ENCODE measurements at places on chromosomes 4 and X. TPM values are rescaled to one million over a fixed set of nuclear protein-coding genes. Genes with fewer than 3 reads are reported as not detected.

DNA sequence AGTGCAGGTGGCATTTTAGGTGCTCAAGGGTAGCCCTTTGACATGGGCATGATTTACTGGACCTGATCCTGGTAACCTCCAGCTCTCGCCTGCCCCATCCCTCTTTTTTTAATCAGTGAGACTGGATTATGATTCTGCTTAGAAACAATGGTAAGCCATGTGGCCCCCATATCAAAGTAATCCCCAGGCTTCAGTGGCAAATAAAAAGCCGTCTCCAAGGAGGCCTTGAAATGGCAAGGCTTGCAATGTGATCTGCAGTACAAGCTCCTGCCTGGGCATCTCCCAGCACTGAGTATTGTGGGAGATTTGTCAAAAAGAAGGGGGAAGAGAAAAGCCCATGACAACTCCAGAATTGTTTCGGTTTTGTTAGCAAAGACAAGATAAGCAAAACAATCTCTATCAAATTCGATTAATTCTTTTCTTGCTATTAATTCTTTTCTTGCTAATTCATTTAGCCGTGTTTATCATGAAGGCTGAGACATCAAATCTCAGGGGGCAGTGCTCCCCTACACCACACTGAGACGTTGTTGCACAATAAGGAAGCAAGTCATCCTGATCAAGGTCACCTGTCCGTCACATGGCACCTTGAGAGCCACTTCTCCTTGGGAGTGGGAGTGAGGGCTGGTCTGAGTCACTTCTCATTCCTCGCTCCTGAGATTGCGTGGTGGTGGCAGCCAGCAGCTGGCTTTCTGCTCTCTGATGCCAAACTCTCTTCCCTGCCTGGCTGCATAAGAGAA is 312.7 kb upstream of the GATB start:
- no peak for DNase-seq

GRCh38 chr4:188282471-188283232 is 143.4 kb downstream of the TRIML1 start:
- no peak for DNase-seq

The ATOH1 gene
- not detected for total RNA-seq

- DNase-seq: no peak
Measured at GRCh38 chr4:123631786-123632692, 235.4 kb downstream of the SPRY1 start.

The ADAMTS3 gene
- total RNA-seq: 0.18 TPM

DNA sequence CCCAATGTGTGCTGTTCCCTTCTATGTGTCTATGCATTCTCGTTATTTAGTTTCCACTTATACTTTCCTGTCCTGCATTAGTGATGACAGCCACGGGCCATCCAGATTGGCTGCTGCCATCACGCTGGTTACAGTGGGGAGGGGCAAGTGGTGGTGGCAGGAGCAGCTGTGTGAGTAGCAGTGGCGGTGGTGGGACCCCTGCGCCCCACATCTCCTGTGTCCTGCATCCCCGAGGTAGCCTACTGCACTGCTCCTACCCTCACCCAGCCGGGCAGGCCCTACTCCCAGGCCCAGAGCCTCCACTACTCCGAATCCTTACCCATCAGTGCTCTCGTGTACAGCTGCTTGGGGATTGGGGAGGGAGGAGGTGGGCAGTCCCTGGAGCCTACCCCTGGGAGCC is 798.7 kb upstream of the AGA start:
- no peak for DNase-seq

DNA sequence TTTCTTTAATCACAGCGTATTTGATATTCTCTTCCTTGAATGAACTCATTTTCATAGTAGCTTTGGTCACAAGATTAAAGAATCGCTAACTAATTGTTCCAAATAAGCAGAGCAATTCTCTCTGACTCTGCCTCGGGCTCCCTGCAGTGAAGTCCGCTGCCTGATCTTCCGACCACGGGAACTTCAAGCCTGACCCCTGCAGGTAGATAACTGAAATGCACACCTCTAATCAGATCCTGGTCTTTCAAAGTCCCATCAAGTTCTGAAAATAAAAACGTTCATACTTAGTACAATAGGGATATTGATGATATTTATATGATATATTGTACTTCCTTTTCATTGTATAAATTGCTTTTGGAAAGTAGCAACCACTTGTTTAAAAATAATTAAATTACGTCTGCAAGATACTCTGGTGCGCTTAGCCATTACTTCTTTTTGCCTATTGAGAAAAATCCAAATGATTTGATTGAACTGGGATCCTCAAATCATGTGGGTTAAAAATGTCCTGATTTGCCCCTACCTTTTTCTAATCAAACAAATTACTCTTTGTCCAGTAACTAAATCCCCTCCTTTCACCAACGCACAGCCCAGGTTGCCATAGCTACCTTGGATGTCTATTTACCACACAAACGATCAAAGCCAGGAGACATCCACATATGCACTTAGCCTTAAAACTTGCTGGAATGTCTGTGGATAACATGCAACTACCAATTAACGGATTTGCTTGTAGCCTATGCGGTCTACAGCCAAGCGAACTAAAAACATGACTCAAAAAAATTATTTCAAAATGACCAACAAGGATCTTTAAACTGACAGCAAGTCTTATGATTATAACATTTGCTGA is 4.2 kb downstream of the MID1 start:
- DNase-seq: no peak

DNA sequence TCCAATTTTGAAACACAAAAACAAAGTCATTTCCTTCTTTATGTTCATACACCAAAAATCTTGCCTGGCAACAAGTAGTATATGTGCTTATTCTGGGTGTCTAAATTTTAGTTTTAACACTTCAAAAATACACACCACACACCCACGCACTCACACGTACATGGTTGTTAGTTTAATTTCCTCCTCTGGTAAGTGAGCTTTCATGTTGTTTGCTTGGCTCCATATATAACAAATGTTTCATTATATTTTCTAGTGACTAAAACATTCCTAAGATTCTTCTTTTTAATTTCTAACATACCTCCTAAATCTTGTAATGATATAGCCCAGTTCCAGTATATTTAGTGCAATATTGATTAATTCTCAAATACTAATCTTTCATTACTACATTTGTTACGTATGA is 80.9 kb downstream of the PRDM5 start:
- no peak for DNase-seq

The NAT8L gene
- total RNA-seq: not detected

The RXFP1 gene
- total RNA-seq: 0.15 TPM

The ZNF157 gene
- total RNA-seq: 0.19 TPM

DNA sequence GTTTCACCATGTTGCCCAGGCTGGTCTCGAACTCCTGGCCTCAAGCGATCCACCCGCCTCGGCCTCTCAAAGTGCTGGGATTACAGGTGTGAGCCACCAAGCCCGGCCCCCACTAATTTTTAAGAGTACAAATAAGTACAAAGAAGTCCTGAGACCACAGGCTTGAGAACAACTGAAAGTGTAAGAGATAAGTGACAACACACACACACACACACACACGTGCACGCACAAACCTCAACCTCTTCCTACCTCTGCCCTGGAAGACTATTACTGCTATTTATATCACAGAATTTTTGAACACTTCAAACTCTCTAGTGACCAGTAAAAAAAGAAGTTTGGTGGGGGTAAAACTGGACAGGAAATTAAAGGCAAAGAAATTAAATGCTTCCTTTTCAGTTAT is 7.5 kb downstream of the KLHL15 start:
- no peak for DNase-seq

The DIPK2B gene
- 2.9 TPM for total RNA-seq

The CXCL3 gene
- total RNA-seq: not detected

GRCh38 chr4:80161413-80162058 is 35.8 kb upstream of the PRDM8 start:
- DNase-seq: no peak

- no peak for DNase-seq
Measured at GRCh38 chr4:143358923-143359643, 22.4 kb downstream of the GAB1 start.

GRCh38 chrX:39199429-39199828 is 398.2 kb downstream of the MID1IP1 start:
- DNase-seq: no peak

- no peak for DNase-seq
Measured at GRCh38 chr4:78342125-78342524, 209.4 kb upstream of the ANXA3 start.

DNA sequence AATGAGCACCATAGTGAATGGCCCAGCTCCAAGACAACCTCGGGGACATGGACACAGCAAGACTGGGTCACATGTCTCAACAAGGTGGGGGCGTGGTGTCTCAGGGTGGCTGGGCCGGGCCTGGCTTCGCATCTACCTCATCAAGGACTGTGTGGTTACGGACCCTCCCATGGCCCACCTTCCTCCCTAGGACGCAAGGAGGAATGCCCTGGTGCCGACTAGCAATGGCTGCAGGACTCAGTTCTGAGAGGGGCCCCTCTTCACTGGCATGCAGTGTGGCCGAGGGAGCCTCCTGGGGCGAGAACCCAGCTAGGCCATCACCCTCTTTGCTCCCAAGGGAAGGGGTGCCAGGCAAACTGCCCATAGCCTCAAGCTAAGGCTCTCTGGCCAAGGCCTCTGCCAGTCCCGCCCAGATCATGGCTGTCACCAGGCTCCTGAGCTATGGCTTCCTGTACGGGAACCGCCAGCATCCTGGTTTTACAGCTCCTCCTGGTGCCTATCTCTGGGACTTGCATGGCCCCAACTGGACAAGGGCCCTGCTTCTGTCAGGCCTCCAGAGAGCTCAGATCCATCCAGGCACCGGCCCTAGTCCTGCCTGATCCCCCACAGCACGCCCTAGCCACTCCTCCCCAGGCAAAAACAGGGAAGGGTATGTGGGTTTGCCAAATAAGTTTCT is 218.0 kb upstream of the AGTR2 start:
- DNase-seq: no peak

The TLL1 gene
- total RNA-seq: 4.8 TPM

The KIF4A gene
- total RNA-seq: 2.5 TPM

The GPRASP1 gene
- total RNA-seq: 1.2 TPM

DNA sequence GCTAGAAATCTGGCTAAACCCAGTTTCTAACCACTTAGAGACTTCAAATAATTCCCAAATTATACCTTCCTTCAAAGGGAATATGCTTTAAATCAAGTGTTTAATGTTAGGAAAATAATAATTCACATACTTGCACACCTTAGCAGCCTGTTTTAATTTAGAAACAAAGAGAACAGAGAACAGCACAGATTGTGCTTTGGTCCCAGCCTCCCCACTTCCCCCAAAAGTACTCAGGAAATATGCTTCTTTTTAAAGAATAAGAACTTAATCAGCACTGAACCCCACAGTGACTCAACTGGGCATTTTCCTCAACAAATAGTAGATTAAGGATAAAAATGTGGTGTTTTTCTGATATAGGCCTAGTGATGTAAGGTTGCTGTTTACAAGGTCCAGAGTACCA is 295.8 kb downstream of the GBA3 start:
- DNase-seq: no peak

GRCh38 chr4:81180916-81181315 is 34.1 kb downstream of the PRKG2 start:
- no peak for DNase-seq

The PNMA6A gene
- not detected for total RNA-seq

GRCh38 chr4:98528882-98529281 is 129.5 kb downstream of the TSPAN5 start:
- no peak for DNase-seq

GRCh38 chrX:138128027-138128671 is 562.2 kb downstream of the ZIC3 start:
- no peak for DNase-seq

DNA sequence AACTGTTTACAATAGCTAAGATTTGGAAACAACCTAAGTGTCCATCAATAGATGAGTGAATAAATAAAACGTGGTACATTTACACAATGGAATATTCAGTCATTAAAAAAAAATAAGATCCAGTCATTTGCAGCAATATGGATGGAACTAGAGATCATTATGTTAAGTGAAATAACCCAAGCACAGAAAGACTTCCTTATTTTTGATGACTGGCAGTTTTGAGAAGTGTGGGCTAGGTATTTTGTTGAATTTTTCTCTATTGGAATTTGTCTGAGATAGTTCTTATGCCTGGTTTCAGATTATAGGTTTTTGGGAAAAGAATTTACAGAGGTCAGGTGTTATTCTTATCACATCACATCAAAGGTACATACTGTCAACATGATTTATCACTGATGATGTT is 293.8 kb upstream of the ARSJ start:
- no peak for DNase-seq

GRCh38 chr4:90845777-90846176 is 718.6 kb downstream of the CCSER1 start:
- DNase-seq: no peak

- DNase-seq: no peak
Measured at GRCh38 chrX:70044541-70045245, 5.0 kb downstream of the AWAT2 start.

The CLDN34 gene
- total RNA-seq: 3.1 TPM

GRCh38 chrX:85903692-85904471 is 143.5 kb downstream of the CHM start:
- DNase-seq: no peak

GRCh38 chrX:124605511-124605910 is 259.1 kb downstream of the SH2D1A start:
- no peak for DNase-seq

GRCh38 chrX:24513416-24513815 is 48.3 kb downstream of the PDK3 start:
- DNase-seq: no peak

DNA sequence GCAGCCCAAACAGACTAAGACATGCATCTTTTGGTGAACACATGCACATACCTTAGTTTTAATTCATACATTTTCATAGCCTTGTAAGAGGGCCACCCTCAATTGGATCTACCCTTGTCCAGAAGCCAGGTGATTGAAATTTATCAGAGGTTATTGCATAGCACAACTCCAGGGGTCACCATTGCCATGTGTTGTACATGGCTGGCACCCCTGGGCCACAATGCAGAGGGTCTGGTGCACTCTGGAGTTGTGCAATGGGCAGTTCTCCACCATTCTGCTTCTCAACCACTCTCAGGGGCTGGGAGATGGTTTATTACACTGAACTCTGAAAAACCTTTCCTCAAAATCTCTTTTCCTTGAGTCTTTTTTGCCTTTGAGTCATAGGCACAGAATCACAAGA is 184.4 kb upstream of the CXorf66 start:
- no peak for DNase-seq

- no peak for DNase-seq
Measured at GRCh38 chr4:7699031-7699430, 240.6 kb downstream of the AFAP1 start.

DNA sequence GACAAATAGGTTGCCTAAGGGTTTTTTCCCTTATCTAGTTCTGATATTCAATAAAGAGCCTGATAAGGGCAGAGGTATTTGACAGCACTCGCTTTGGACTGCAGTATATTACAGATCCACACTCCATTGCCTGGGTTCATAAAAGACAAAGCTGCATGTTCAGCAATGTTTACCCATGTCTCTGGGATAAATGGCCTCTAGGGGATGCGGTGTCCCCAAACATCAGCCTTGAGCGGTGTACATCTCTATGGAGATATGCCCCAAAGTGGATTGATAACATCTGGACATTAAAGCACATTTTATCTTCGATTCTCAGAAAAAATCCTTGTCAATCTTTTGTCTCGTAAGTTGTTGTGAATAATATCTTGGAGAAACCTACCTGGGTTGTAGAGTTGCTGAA is 660.8 kb upstream of the AADAT start:
- DNase-seq: no peak

The PPP4R3C gene
- total RNA-seq: not detected

GRCh38 chrX:74171465-74171864 is 132.5 kb upstream of the ZCCHC13 start:
- DNase-seq: no peak

The TBC1D8B gene
- total RNA-seq: 2.3 TPM

The HSFX3 gene
- total RNA-seq: not detected

The TLR10 gene
- total RNA-seq: 0.38 TPM

The IL13RA1 gene
- 60.8 TPM for total RNA-seq

All from esophagus squamous epithelium (tissue), 5 donors.